ENCODE measurements at places on chromosomes 6 and 20. TPM values are rescaled to one million over a fixed set of nuclear protein-coding genes. Genes with fewer than 3 reads are reported as not detected.

- DNase-seq: no peak
These were observed 1.2 kb downstream of the ZNF335 start for GRCh38 chr20:45970646-45971424.

DNA sequence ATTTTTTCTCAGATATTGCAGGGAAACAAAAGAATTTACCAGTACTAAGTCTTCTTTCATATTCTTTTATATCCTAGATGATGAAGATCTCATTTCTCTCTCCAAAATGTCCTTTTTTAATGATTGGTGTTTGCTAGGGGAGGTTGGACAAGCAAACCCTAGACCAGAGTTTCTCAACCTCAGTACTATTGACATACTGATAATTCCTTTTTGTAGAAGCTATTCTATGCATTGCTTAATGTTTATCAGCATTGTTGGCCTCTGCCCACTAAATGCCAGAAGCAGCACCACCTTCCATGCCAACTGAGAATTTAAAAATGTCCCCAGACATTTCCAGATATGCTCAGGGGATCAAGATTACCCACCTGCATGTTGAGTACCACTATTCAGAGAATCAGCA, 14.4 kb upstream of the TFAP2B start:
- DNase-seq: no peak

GRCh38 chr6:142942805-142943227, 2.2 kb downstream of the HIVEP2 start:
- no peak for DNase-seq

GRCh38 chr6:3561725-3562124, 104.9 kb upstream of the SLC22A23 start:
- no peak for DNase-seq

GRCh38 chr20:7939663-7940062, 595 bp downstream of the HAO1 start:
- DNase-seq: no peak

GRCh38 chr6:158040804-158041347, 59.2 kb downstream of the SYNJ2 start:
- DNase-seq: no peak

- DNase-seq: no peak
These were observed 699.6 kb downstream of the EPHA7 start for GRCh38 chr6:92719773-92720172.

- no peak for DNase-seq
These were observed 3.8 kb downstream of the ELOVL5 start for GRCh38 chr6:53344969-53345368.

DNA sequence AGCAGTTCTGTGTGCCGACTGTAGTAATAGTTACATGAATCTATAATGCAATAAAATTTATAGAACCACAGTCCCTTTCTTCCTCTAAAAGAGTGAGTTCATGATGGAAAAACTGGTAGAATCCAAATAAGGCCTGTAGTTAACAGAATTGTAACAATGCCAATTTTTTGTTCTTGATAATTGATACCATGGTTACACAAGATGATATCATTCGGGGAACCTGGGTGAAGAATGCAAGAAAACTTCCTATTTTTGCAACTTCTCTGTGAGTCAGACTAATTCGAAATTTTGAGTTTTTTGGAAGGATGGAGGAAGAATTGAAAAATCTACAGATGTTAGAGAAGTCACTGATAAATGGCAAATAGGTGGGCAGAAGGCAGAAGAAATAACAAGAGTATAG, 381.8 kb downstream of the CDKAL1 start:
- DNase-seq: no peak

- no peak for DNase-seq
These were observed 984 bp downstream of the TFAP2C start for GRCh38 chr20:56630086-56630493.

GRCh38 chr6:27650620-27651370, 177.9 kb upstream of the ZNF184 start:
- no peak for DNase-seq

- peak; percentile 81 for DNase-seq
These were observed 5.3 kb downstream of the OARD1 start for GRCh38 chr6:41066867-41067304.

- DNase-seq: no peak
These were observed 260.9 kb downstream of the BTBD9 start for GRCh38 chr6:38378801-38379200.

DNA sequence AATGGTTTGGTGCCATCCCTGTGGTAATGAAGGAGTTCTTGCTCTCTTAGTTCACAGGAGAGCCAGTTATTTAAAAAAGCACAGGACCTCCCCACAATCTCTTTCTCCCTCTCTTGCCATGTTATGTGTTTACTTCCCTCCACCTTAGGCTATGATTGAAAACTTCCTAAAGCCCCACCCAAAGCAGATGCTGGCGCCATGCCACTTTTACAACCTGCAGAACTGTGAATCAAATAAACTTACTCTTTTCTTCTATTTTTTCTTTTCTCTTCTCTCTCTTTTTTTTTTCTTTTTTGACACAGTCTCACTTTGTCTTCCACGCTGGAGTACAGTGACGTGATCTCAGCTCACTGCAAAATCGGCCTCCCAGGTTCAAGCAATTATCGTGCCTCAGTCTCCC, 508.4 kb upstream of the EPHA7 start:
- DNase-seq: no peak

DNA sequence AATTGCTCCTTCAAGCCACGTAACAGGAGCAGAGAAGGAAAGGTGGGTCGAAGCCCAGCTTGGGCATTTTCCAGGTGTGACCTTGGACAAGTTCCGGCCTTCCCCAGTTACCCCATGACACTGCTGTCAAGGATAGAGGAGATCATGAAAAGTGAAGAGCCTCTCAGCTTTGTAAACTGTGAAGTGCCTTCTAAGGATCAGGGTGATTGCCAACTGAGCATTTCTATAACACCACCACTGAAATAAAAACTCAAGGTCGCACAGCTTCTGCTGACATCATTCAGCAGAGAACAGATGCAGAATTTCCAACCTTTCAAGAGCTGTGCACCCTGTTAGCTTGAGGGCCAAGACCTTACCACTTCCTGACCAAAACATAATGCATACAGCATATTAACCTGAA, 24.0 kb upstream of the ZMYND8 start:
- no peak for DNase-seq

GRCh38 chr6:106870824-106871717, 103.5 kb downstream of the CD24 start:
- DNase-seq: no peak

DNA sequence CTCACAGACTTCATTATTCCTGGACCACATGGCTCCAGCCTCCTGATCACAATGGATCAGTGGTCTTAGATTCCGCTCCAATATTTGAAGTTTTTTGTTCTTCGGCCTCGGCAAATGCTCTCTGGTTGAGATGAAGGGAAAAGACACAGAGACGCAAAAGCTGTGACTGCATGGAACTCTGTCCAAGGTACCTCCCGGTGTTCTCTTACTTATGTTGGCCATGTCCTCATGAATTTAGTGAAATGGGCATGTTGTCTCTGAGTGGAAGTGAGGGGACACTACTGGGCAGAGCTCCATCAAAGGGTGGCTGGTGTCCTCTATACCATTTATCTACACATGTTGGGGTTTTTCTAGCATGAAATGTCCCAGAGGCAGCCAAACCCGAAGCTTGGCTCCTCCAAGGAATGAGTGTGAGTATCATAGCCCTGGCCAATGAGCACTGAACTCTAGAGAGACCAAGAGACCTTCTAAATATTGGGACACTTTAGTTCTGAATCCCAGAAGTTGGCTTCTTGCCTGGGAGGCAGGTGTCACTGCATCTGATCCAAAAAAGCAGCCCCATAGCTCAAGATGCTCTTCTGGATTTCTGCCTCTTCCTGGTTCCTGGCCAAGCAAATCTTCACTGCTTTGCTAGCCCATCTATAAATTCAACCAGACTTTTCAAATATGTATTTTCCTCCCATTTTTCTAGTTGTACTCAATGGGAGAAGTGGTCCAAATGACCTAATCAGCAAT, 34.1 kb downstream of the HLA-G start:
- DNase-seq: no peak

DNA sequence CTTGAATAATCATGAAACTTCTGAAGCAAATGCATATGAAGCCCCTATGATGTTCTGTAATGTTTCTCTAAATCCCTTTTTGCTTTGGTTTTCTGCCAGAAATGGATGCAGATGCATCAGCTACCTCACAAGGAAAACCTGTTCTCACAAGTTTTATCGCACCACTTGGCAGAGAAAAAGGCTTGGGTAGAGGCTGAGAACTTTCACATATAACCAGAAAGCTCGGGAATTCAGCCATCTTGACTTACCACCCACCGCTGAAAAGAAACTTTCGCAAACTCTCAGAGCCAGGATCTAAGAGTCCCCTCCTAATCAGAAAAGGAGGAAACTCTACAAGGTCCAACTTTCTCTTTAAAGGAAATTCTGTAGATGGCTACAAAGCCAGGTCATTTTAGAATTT, 36.2 kb upstream of the ADTRP start:
- no peak for DNase-seq

DNA sequence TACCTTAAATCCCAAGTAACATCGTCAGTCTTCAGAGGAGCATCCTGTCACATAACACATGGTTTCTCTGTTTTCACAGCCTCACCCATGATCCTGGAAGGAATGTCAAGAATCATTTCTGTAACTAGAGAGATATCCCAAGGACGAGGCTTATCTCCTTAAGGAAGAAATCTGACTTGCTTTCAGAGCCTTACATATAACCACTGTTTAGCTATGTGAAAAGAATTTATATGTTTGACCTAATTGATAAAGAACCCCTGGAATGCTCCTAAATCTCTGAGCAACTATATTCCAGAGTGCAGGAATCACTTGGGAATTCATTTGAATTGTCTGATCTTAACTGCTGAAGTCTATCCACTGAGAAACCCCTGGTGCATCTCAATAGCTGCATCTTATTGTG, 243.1 kb downstream of the ALDH8A1 start:
- no peak for DNase-seq

DNA sequence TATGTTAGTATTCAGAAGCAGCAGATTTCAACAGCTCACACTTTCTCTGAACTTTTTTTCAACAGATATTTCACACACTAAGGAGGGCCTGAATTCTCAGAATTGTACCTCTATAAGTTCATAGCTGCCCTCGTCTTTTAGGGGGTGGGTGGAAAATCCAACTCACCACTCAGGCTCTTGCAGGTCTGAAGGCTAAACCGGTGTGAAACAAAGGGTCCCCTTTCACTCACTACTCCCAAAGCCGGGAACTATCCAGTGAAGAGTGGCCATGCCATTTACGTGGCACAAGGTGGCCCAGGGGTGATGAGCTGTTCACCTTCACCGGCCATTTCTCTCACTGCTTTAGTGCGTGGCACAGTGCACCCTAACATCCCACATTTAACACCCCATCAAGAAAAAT, 24.2 kb downstream of the TBC1D7 start:
- DNase-seq: no peak

GRCh38 chr6:168118935-168119334, 39.9 kb upstream of the FRMD1 start:
- no peak for DNase-seq

- no peak for DNase-seq
These were observed 190.6 kb downstream of the JARID2 start for GRCh38 chr6:15436451-15436850.

GRCh38 chr6:55668591-55668990, 89.6 kb upstream of the HMGCLL1 start:
- no peak for DNase-seq

DNA sequence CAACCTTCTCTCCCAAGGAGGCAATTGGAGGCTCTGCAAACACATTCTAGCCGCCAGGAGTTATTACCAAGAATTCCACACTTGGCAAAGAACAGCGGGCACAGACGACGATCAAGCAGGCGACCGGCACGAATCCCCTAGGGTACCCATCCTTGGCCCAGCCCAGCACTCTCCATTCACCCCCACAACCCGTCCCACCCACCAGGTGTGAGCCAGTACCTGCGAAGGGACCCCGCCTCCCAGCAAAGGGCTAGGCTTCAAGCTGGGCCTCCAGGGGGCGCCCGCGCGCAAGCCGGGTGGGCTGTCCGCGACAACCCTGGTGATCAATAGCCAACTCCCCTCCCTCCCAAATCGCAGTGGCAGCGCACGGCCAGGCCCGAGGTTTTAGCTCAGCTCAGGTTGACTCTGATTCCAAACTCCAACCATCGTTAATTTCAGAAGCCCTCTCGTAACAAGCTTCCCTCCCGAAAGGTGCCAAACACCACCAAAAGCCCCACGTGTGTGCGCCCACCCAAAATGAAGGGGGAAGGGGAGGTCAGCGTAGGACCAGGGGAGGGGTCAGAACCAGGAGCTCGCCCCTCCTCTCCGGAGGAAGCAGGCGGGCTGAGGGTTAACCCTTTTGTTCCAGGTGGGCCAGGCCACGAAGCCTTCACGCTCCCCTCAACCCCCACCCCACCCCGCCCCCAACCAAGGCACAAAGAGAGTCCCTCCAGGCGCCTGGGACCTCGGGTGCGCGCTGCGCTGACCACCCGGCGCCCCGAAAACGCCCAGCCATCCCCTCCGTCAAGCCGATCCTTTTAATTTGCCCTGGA, 2.1 kb downstream of the SALL4 start:
- peak; percentile 57 for DNase-seq

GRCh38 chr6:52691718-52692117, 20.8 kb downstream of the TMEM14A start:
- no peak for DNase-seq

DNA sequence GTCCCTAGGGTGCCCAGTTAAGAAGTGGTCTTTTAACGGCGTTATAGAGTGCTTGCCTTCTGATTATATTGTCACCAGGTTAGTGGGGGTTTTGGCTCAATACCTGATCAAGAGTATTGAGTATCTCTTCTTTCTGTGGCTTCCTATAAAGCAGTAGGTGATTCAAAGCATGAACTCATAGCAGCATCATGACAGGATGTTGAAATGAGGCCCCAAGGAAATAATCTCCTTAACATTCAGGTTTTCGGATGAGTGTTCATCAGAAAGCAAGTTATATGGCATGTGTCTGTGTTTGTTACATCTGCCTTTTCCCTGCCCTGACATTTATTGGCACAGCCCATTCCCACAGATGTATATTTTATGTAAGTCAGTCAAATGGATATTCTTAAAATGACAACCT, 301.0 kb downstream of the FARS2 start:
- no peak for DNase-seq

GRCh38 chr6:165616116-165616515, 46.9 kb downstream of the PDE10A start:
- no peak for DNase-seq

GRCh38 chr6:87391334-87391733, 16.4 kb upstream of the CFAP206 start:
- DNase-seq: no peak

- no peak for DNase-seq
These were observed 3.5 kb downstream of the SUMO4 start for GRCh38 chr6:149403534-149403933.

DNA sequence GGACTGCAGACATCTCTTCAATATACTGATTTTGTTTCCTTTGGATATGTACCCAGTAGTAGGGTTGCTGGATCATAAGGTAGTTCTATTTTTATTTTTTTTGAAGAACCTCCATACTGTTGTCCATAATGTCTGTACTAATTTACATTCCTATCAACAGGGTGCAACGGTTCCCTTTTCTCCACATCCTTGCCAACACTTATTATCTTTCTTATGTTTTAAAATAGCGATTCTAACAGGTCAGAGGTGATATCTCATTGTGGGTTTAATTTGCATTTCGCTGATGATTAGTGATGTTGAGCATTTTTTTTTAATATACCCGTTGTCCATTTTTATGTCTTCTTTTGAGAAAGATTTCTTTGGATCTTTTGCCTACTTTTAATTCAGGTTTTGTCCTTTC, 2.0 kb upstream of the TP53RK start:
- no peak for DNase-seq

Gene GJA10
- polyA plus RNA-seq: not detected

Gene TTK
- 0.14 TPM for polyA plus RNA-seq

Gene VSX1
- polyA plus RNA-seq: 0.05 TPM

Gene PPP1R3G
- 0.06 TPM for polyA plus RNA-seq

Gene SUMO4
- not detected for polyA plus RNA-seq

Gene GJA1
- polyA plus RNA-seq: 5.8 TPM

Gene FOXQ1
- 0.01 TPM for polyA plus RNA-seq

Gene TFAP2A
- not detected for polyA plus RNA-seq

All from psoas muscle (tissue), 8 donors.